ENCODE measurements at places on chromosomes 4 and X.

- no peak for DNase-seq
Observed at GRCh38 chrX:121405826-121406225, 358.4 kb downstream of the GLUD2 start.

GRCh38 chr4:47686294-47686872, 151.5 kb downstream of the CORIN start:
- no peak for DNase-seq

DNA sequence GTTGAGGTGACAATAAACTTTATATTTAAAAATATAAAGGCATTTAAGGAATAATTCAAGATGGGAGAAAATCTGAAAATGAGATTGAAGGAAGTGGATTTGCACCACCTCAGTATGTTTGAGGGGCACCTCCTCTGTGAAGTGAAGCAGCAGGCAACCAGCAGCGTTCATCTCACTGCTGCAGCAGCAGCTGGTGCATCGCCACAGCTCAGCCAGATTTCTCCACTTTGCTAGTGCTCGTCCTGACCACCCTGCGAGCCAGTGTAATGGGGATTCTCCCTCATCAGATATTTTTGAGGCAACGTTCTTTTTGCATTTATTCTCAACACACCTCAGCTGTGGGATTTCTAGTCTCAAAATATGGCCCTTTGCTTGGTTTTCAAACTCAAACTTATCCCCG, 13.9 kb downstream of the LRAT start:
- no peak for DNase-seq

DNA sequence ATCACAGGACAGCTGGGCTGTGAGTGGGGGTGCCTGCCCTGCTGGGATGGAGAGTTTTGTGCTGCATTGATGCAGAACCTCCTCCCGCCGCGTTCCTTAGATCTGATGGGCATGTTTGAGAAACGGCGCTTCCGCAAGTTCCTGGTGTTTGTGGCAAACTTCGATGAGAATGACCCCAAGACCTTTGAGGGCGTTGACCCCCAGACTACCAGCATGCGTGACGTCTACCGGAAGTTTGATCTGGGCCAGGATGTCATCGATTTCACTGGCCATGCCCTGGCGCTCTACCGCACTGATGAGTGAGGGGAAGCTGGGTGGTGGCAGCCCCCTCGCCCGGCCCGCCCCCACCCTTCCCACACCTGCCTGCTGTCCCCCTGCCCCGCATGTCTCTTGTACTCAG, 2.9 kb downstream of the GDI1 start:
- DNase-seq: no peak

DNA sequence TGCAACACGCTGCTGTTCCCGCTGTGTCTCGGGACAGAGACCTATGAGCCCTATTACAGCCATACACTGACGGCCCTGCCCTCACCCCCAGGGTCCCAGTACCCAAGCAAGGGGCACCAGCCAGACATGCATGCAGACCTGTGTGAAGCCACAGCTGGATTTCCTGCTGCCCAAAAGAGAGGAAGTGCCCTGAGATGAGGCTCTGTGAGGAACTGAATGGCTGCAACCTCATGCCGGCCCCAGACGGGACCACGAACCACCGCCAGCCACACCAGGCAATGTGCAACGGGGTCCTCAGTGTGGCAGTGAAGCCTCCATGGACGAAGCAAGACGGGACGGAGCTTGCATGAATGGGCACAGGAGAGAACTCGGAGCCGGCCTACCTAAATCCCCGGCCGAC, 21.1 kb downstream of the CTBP1 start:
- DNase-seq: no peak

- no peak for DNase-seq
Observed at GRCh38 chr4:156832886-156833285, 138.7 kb downstream of the PDGFC start.

DNA sequence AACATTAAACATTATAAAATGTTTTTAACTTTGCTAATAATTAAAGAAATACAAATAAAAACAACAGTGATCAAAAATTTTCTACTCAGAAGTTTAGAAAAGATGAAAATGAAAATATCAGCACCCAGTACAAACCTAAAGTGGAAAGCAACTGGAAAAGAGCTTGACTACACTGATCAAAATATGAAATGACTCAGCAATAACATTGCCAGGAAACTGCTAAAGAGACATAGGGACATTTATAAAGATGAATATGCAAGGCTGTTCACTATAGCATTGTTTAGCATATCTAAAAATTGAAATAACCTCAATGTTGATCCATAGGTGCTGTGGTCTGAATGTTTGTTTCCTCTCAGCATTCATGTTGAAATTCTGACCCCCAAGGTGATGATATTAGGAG, 88.5 kb upstream of the NOCT start:
- DNase-seq: no peak

DNA sequence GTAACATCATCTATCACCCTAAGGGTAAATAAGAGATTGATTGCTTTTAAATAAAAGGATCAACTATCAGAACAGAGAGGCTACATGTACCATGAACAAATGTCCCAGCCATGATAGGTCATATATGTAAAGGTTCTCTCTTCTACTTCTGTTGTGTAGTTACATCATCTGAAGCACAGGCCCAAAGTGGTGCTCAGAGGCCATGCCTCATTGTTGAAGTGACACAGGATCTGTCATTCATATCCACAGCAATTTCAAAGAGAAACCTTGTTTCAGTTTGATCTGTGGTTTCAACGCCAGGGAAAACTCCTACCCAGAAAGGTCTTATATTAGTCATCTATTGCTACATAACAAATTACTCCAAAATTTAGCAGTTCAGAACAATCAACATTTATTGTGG, 269.2 kb upstream of the MAOA start:
- DNase-seq: no peak

- no peak for DNase-seq
Observed at GRCh38 chr4:144575181-144575580, 70.8 kb upstream of the HHIP start.

DNA sequence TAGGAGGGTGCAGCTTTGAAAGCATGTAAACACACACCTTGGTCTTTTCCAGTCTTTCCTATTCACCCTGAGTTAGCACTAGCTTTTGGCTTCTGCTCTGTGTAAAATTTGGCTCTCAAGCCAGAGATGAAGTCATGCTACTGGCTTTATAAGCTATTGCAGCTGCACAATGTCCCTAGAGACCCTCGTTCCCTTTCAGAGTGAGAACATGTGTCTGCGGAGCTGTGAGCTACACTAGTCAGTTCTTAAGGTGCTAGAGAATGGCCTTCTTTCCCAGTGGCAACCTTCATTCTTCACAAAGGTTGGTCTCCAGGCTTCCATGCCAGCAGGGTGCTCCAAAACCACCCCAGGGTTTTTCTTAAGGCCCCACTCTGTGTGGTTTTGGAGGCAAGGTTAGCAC, 199.1 kb downstream of the SPATA18 start:
- no peak for DNase-seq

DNA sequence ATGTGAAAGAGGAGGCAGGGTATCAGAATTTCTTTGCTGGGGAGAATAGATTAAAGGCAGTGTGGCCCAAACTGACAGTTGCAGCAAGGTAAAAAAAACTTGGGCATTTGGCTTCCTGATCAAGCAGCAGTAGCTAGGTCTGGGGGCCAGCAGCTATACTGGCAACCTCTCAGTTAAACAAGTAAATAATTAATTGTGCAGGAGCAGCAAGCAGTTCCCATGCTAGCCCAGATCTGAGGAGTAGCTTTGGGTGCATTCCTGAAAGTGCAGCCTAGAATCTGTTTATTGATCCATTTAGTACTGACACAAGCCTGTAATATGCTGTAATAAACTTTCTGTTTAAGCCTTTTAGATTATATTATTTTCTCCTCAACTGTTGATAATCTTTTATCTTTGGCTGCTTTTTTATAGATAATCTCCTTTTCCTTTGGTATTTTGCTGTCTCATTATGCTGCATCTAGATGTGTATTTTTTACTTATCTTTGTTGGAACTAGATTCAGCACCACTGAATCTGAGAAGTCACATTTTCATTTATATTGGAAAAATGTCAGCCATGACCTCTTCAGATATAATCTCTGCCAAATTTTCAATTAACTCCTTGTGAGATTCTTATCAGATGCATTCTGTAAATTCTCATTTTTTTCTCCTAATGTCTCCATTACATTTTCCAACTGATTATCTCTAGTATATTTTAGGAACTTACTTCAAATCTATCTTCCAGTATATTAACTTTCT, 276.3 kb downstream of the STPG2 start:
- DNase-seq: no peak

GRCh38 chrX:19804151-19804550, 83.2 kb downstream of the SH3KBP1 start:
- DNase-seq: no peak

- DNase-seq: no peak
Observed at GRCh38 chrX:15334561-15334960, 762 bp downstream of the PIGA start.

- DNase-seq: no peak
Observed at GRCh38 chrX:9539605-9540387, 74.9 kb downstream of the TBL1X start.

DNA sequence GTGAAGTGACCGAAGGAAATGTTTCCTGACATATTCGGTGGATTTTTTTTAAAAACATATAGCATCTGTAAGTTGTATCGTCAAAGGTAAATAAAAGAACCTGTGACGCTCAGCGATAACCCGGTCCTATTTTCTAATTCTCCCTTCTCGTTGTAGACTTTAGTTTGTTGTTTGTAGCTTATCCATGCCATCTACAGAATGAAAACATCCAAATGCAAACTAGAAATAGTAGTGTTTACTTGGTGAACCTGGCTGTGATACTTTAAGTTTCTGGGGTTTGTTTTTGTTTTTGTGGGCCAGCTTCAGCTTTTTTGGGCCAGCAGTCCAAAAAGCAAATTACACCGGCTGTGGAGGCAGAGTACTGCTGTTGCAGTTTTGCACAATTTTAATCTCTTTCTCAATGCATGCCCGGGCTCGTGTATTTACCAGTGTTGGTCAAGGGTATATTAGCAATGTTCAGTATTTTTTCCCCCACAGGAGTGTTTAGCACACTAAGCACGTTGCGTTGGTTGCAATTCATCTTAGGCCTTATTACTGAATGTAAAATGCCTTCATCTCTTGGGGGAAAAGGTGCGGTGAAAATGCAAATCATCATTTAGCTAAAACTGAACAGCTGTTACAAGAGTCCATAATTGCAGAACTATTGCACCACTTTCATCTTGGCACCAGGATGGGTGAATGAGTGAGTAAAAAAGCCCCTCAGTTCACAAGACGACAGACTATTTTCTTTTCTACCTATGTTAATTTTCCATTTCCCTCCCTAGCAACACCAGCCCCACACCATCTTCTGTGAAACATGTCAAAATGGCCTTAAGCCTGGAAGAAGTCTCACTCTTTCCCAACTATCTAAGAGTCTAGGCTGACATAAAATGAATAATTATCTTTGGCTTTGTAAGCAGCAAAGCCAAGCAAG, 1.7 kb upstream of the CNOT6L start:
- no peak for DNase-seq

GRCh38 chr4:106358899-106359298, 9.7 kb downstream of the GIMD1 start:
- peak; percentile 58 for DNase-seq

- DNase-seq: no peak
Observed at GRCh38 chr4:150297861-150298474, 219.7 kb downstream of the DCLK2 start.

GRCh38 chr4:152808670-152809069, 28.9 kb downstream of the ARFIP1 start:
- DNase-seq: no peak

DNA sequence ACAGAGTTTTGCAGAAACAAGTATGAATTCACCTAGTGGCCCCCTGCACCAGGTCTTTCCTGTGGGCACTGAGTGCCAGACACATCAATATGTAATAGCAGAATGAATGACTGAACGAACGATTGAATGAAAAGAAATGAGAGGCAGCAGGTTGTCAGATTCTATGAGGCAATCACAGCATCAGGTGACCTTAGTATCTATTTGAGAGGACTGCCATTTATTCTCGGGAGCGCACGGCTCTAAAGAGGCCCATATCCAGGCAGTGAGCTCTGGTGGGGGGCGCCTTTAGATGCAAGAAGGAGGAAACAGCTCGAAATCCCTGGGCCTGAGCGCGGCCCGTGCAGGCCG, 528 bp upstream of the SLC25A4 start:
- DNase-seq: no peak

DNA sequence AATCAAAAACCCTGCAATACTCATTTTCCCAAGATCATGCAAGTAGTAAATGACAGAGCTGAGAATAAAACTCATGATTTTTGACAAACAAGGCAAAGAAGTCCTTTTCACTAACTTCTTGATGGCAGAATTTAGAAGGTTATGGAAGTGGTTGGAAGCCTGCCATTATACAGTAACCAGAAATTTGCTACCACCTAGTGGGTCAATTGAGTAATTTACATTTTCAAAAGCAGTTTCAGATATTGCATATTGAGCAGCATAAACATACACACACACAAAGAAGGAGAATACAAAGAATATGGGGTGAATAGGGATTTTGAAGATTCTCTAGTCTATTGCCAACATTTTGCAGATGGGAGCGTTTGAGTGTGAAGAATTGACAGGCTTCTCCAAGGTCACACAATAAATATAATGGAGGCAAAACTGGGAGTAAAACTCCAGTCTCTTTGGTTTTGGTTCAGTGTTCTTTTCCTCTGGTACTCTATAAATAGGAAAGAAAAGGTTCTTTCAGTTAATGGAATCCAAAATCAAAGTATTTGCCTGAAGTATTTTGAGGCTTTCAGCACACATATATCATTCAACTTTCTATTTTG, 70.2 kb downstream of the GC start:
- peak; percentile 46 for DNase-seq

GRCh38 chr4:152591396-152591795, 55.5 kb upstream of the FBXW7 start:
- DNase-seq: no peak

DNA sequence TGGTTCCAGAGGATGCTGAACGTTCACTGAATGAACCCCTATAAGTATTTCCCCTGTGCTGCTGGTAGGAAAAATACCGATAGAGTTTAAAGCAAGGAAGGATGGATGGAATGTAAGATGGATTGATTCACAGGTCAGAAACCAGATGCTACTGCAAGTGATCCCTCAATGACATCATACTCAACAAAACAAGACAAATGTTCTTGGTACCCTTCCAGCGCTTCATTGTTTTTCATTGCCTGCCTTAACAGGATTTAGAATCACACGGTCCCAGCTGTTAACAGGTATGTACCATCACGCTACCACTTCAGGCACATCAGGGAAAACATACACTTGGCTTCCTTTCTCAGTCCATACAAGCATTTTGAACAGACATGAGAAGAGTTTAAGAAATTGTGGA, 118.1 kb upstream of the TLR3 start:
- DNase-seq: no peak

DNA sequence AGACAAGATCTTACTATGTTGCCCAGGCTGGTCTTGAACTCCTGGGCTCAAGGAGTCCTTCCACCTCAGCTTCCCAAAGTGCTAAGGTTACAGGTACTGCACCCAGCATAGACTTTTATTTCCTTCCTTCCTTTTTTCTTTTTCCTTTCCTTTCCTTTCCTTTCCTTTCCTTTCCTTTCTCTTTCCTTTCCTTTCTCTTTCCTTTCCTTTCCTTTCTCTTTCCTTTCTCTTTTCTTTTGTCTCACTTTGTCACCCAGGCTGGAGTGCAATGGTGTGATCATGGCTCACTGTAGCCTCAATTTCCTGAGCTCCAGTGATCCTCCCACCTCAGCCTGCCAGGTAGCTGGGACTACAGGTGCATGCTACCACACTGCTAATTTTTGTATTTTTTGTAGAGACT, 19.4 kb downstream of the DLG3 start:
- DNase-seq: no peak

Data from AG09309 (cell line).